ENCODE measurements at places on chromosomes 13 and 19.
A peak's percentile ranks its signal among the peaks of the same experiment; 100 is the strongest.

DNA sequence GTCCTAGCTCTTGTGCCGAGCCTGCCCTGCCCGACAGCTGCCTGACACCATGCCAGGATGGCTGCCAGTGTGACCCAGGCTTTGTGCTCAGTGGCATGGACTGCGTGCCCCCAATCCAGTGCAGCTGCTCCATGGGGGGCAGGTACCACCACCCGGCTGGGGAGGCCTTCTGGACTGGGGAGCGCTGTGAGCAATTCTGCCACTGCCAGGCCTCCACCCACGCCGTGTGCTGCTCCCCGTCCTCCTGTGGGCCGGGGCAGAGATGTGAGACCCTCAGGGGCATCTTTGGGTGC lies 9.4 kb upstream of the FXYD3 start:
- no peak for DNase-seq

GRCh38 chr13:76635232-76636230 lies 250.7 kb downstream of the KCTD12 start:
- no peak for DNase-seq

DNA sequence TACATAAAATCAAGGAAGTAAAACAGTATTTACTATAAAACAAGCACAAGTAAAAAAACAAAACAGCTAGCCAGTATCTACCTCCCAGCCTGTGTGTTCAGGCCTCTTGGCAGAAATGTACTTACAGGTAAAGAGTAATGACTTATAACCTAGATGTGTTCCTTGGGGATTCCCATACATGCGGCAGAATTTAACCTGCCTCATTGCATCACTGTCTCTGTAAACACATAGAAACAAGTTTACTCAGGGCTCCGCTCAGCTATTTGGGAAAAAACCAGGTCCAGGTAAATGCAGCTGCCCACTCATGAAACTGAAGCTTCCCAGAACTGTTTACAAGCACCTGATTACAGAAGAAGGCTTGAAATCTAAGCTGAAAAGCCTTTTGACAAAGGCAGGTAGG lies 50.7 kb upstream of the SERP2 start:
- no peak for DNase-seq

DNA sequence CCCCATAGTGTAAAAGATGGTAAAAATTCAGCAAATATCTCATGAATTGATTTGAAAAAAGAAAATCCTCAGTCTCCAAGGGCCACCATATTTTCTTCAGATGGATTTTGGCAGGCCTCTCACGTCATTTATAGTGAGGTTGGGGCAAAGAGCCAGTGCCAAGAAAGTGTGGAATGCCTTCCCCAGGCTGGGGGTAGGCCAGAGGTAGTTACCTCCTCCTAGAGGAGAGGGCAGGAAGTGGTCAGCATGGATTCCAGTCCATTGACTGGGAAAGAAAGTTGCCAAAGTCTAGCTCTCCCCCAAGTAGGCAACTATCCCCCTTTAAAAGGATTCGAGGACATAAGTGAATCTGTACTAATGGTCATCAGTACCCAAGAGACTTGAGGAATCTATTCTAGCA lies 68.4 kb upstream of the KCTD4 start:
- no peak for DNase-seq

DNA sequence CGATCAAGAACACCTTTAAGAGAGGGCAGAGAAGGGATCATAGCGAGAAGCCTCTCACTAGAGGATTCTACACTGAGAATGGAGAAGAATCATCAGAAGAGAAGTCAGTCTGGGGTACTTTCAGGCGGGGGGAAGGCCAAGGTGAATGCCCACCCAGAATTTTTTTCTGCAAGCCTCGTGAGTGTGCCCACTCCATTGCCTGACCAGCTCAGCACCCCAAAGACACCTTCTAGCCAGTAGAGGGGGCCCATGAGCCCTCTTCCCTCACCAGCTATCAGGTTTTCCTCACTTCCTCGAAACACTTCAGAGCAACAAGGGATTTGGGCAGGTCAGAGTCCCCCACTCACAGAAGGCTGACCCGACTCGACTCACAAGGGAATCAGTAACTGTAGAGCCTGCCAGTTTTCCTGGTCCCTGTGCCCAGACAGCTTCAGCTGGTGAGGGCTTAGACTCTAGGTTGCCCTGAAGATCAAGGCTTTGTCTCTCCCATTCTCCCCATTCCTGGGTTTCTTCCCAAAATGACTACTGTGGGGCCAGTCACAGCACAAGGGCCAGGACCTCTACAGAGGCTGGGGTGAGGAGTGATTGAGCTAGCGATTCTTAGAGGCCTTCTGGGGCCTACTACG lies 18.4 kb downstream of the NLRP13 start:
- no peak for DNase-seq

GRCh38 chr19:51131780-51132680 lies 7.3 kb downstream of the SIGLEC9 start:
- no peak for DNase-seq

DNA sequence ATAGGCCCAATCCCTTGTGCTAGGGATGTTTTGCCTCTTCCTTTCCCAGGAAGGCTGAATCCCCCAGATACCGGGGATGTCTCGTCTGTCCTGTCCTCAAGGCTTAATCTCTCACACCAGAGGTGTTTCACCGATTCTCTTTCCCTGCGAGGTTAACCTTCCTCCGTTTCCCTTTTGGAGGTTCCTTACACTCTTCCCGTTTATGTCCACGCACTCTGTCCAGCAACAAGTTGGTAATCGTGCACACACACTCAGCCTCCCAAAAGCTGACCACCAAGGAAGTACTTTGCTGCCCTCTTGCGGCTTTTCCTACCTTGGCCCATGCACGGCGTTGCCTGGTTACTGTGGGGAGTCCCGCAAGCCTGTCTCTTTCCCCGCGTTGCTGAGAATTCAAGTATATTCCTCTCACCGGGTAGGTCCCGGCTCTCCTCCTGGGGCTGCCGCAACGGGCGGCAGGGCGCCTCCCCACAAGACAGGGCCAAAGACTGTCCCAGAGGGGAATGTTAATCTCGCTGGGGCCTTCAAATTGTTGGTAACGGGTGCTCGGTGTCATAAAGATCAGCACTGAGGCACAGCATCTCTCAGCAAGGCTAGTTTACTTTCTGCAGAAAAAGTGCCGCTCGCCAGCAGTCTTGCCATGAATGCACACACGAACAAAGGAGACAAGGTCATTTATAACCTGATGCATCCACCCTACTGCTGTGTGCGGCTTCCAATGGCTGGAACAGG lies 36.7 kb upstream of the CD177 start:
- peak; percentile 23 for DNase-seq

DNA sequence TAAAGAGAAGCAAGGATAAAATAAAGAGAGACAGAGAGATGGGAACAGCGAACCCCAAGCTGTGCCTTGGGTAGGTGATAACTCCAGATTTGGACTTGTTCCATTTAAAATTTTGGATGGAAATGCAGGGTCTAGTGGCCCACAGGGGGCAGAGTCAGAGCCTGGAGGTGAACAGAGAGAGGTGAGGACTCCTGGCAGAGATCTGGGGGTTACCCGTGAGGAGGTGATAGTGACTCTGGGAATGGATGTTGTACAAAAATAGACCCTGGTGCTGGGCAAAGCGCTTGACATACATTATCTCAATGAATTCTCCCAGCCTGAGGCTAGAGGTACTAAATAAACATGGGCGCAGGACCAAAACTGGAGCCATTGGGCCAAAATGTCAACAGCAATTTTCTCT lies 14.3 kb upstream of the DHRS12 start:
- no peak for DNase-seq

DNA sequence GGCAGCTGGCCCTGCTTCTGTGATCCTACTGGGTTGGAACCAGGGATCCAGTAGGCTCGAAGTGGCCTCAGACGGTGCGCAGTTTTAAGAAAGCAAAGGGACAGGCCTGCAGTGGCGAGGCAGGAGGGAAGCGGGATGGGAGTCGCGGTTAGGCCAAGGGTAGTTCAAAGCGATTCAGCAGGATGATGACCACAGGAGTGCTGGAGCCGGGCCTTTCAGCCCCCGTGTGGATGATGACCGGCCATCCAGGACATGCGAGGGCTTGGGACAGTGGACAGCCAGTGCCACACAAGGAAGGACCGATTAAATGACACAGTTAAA lies 854 bp downstream of the RNASEH2B start:
- DNase-seq = peak; percentile 27

- DNase-seq = no peak
Observed at GRCh38 chr19:1321539-1321938, 35.9 kb downstream of the EFNA2 start.

DNA sequence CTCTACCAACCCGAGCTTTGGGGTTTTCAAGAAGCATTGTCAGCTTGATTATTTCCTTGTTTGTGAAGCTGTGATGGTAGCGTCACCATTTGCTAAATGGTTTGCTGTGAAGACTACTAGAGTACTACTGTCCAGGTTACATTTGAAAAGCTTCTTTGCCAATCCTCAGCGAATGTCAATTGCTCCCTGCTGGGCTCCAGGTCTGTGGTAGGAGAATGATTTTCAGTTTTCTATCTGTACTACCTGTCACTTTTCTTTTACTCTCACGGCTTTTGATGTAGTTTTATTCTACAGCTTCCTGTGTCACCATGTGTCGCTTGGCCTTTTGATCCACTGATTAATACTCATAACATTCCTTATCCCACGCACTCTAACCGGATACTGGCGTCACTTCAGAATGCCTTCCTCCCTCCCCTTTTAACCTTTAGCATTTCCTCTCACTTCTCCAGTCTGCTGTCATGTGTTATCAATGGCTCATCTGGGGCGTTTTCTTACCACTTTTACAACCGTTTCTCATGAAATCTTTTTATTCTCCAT lies 7.5 kb upstream of the GPR183 start:
- no peak for DNase-seq

DNA sequence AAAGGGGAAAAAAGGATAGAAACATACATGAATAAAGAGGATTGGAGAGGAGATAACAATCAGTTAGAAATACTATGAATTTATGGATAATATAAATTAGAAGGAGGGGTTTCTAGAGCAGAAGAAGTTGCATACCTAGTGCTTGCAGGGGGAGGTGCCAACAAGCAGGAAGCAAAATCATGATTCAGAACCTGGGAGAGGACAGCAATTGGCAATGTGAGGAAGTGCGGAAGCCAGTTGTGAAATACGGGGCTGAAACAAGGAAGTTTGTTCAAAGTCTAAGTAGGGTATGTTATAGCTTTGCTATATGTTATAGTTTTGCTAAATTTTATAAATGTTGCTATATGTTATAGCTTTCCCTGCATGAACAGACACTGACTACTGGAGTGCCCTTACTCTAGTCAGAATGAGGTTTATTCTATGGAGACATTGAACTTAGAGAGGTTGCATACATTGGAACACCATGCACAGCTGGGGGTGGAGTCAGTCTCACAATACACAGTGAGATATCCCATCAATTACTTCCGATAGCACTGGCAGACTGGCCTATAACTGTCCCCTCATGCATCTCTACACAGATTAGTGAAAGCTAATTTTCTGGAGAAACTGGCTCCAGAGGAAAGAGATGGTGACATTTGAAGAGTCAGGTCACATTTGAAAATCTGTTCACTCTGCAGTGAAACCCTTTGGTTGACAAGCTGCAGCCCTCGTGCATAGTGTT lies 92.1 kb downstream of the GPC6 start:
- no peak for DNase-seq

DNA sequence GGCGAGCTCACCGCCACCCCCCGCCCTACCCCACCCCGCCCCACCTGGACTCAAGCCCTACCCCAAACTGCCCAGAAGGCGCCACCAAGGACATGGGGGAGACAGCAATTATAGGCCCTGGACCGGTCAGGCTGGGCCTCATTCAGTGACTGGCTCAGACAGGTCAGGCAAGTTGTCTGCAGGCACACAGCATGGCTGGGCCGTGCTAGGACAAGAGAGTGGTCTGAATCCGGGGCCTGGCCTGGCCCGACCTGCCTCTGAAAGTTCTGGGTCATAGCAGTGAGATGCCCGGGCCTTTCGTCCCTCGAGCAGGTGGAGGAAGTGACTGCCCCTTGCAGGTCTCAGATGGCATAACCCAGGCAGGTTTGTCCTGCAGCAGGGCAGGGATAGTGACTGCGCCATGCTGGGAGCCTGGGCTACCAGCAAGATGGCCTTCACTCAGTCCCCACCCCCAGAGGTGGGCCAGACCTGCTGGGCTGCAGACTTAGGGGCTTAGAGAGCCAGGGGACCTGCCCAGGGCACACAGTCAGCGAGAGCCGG lies 21.0 kb downstream of the COMP start:
- no peak for DNase-seq

GRCh38 chr13:98048265-98048664 lies 94.6 kb upstream of the FARP1 start:
- no peak for DNase-seq

GRCh38 chr13:114264886-114265611 lies 16.4 kb upstream of the UPF3A start:
- no peak for DNase-seq

DNA sequence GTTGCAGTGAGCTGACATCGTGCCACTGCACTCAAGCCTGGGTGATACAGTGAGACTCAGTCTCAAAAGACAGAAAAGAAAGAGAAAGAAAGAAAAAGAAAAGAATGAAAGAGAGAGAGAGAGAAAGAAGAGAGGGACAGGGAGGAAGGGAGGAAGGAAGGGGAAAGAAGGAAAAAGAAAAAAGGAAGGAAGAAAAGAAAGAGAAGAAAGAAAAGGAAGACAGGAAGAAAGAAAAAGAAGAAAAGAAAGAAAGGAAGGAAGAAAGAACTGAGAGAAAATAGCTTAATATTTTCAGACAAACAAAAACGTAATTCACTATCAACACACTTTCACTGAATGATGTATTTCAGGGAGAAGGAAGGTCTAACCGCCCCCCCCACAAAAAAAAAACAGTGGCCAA lies 39.3 kb downstream of the ESD start:
- no peak for DNase-seq

GRCh38 chr13:103203735-103204330 lies 137.6 kb upstream of the SLC10A2 start:
- no peak for DNase-seq

GRCh38 chr13:109154546-109154945 lies 525.1 kb downstream of the MYO16 start:
- DNase-seq = no peak

DNA sequence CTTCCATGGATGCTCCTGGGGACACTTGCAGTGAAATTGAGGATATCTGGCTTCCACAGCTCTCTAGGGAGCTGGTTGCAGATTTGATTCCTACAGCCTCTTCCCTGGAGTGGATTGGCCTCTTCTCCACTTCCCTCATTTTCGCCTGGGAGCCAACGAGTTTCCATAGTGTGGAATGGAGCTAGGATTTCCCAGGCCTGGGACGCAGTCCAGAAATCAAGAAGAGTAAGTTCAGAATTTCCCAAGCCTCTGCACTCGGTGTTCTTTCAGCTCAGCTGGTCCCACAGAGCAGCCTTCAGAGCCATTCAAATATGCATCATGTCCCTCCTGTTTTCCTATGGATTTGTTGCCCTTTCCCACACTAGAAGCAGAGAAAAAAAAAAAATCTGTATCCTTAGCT lies 68.2 kb downstream of the RAP2A start:
- no peak for DNase-seq

GRCh38 chr13:98885600-98885999 lies 92.3 kb downstream of the DOCK9 start:
- DNase-seq = no peak

- peak; percentile 42 for DNase-seq
Observed at GRCh38 chr19:11694533-11695439, 44.0 kb downstream of the ZNF823 start.

- DNase-seq = peak; percentile 31
Observed at GRCh38 chr19:46571495-46571894, 29.6 kb upstream of the CALM3 start.

GRCh38 chr13:43489233-43489632 lies 297.5 kb downstream of the ENOX1 start:
- DNase-seq = no peak

GRCh38 chr13:22285867-22286266 lies 615.0 kb downstream of the FGF9 start:
- no peak for DNase-seq

- DNase-seq = no peak
Observed at GRCh38 chr19:49589502-49589905, 1.5 kb upstream of the PRR12 start.

Measured in 8988T (cell line).